ENCODE measurements at places on chromosomes 13 and 19.

DNA sequence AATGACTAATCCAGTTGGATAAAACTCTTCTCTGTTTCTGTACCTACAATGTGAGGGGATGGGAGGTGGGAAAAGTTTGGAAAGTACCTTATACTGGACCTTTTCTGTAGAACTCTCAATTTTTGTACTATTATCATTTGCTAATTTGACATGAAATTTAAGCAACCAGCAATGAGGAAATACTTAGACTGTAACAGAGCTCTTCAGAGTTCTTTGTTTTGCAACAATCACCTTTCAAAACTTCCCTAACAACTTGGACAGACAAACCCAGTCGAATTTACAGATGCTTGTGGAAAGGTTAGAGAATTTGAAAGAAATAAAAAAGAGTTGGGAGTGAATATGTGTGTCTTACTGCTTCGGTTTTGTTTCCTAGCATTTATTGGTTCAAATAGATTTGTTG lies 16.8 kb downstream of the KBTBD7 start:
- peak; percentile 33 for DNase-seq

DNA sequence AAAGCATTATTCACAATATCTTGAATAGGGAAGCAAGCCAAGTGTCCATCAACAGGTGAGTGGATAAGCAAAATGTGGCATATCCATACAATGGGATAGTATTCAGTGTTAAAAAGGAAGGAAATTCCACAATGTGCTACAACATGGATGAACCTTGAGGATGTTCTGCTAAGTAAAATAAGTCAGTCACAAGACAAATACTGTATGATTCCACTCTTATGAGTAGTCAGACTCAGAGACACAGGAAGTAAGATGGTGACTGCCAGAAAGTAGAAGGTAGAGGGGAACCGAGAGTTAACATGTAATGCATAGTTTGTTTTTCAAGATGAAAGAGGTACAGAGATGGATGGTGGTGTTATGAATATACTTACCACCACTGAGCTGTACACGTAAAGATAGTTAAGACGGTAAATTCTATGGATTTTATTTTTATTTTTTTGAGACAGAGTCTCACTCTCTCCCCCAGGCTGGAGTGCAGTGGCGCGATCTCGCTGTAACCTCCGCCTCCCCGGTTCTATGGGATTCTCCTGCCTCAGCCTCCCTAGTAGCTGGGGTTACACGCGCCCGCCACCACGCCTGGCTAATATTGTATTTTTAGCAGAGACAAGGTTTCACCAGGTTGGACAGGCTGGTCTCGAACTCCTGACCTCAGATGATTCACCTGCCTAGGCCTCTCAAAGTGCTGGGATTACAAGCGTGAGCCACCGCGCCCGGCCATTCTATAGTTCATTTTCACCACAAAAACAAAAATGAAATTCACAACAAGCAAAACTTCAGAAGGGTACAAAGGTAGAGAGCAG lies 1.0 kb upstream of the CHAMP1 start:
- peak; percentile 20 for DNase-seq

DNA sequence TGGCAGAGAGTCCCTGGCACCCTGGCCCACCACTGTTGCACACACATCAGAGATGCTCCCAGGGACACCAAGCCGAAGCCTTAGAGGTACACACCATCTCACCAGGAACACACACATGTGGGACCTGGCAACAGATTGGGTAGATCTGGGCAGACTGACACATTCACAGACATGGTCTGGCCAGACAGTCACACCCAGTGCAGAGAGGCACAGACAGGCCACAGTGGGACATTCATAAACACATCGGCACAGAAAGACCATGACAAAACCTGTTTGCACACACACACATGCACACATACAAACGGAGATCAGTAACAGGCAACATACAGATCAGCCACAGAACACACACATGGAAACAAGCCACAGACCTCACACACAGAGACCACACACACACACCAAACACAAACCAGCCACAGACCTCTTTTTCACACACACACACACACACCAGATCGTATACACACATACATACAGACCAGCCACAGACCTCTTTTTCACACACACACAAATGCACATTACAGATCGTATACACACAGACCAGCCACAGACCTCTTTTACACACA lies 6.3 kb upstream of the JUNB start:
- no peak for DNase-seq

DNA sequence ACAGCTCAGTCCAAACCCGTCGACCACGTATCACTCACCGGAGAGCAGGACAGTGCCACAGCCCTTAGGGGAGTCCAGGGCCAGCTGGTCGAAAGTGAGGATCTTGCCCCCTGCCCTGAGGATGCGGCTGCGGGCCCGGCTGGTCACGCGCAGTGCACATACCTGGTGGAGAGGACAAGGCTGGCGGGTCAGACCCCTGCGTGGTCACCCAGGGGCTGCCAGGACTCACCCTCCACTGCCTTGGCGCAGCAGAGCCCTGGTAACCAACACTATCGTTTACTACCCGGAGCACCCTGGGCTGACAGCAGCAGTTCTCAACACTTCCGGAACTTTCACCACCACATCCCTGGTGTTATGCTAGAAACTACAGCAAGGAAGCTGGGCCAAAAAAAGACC lies 1.2 kb upstream of the FAM83E start:
- no peak for DNase-seq

DNA sequence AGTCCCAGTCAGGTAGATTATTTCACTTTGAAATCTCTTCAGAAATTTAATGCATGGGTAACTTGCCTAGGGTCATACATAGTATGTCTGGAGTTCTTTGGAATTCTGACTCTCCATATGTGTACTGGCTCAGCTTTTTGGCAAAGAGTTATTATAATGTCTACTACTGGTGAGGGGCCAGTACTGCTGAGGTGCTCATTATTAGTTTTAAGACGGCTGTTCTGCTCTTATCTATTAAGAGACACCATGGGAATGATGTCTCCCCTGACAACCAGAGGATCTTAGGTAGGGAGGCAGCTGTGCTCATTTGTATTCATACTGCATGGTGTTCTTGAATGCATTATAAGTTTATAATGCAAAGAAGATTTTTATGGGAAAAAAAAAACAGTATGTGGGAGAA lies 184.1 kb downstream of the RGCC start:
- no peak for DNase-seq

DNA sequence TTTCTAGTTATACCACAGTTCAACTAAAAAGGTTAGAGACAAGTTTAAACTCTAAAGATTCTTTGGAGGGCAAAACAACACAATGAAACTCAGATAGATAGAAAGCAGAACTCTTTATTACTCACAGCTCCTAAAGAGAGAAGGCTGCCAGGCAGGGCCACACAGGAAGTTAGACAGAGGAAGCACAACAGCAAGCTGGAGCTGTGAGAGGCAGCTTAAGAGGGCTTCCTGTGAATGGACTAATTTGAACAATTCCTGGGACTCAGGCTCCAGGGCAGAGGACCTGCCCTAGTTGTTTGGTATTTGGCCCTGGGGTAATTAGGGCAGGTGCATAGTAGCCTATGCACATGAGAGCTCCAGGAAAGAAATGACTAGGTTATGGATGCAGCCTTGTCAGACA lies 803.6 kb downstream of the DIAPH3 start:
- peak; percentile 56 for DNase-seq

DNA sequence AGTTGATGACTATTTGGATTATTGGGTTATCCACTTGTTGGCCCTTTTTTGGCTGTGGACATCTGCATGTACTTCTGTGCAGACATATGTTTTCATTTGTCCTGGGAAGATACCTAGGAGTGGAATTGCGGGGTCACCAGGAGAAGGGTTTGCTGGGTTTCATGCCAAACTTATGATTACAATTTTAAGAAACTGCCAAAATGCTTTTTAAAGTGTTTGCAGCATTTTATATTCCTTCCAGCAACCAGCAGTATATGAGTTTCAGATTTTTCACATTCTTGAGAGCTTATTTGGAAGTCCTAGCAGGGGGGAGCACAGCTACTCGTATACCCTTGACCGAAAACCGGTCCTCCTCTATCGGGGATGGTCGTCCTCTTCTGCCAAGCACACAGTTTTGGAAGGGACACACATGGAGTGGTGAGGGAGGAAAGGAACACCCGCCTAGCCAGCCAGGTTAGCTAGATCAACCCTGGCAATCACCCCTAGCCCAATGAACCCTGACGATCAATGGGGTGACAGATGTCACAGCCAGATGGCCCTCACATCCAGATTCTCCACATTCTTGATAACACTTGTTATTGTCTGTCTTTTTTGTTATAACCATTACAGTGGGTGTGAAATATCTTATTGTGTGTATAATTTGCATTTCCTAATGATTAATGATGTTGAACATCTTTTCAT lies 26.7 kb upstream of the RNF113B start:
- DNase-seq, result no peak

DNA sequence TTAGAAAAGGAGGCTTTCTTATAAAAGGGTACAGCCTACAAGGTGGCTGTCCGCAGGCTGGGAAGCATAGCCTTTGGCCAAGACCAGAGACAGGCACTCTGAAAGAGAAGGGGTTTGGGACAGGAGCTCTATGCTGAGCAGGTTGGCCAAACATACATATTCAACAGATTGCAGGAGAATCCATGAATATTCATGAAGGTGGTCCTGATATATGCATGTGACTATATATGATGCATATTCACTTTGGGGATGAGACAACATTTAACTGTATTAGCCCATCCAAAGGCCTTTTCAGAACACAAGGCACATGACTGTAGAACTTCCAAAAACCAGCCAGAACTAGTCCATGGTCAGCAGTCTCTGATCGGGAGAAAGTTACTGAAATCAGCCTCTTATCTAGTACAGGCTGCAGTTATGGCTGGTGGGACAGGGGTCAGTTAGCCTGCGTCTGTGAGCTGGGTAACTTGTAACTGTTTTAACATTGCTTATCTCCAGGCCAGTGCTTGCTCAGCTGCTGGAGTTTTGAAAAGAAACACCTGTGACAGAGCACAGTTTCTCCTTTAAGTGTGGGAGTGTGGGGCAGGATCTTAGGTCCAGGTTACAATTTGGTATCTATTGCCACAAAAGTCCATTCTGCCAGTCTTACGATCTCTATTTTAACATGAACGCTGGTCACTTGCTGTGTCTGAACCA lies 924.2 kb downstream of the UQCRFS1 start:
- no peak for DNase-seq

DNA sequence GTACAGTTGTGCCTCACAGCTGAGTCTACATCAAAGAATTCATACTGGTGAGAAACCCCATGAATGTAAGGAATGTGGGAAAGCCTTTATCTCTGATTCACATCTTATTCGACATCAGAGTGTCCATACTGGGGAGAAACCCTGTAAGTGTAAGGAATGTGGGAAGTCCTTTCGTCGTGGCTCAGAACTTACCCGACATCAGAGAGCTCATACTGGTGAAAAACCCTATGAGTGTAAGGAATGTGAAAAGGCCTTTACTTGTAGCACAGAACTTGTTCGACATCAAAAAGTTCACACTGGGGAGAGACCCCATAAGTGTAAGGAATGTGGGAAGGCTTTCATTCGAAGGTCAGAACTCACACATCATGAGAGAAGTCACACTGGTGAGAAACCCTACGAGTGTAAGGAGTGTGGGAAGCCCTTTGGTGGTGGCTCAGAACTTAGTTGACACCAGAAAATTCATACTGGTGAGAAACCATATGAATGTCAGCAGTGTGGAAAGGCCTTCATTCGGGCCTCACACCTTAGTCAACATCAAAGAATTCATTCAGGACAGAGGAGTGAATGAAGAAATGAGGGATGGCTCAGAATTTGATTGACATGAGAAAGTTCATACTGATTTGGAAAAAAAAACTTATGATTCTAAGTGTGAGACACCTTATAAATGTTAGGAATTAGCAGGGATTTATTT lies 80.9 kb upstream of the ZNF420 start:
- DNase-seq, result no peak

DNA sequence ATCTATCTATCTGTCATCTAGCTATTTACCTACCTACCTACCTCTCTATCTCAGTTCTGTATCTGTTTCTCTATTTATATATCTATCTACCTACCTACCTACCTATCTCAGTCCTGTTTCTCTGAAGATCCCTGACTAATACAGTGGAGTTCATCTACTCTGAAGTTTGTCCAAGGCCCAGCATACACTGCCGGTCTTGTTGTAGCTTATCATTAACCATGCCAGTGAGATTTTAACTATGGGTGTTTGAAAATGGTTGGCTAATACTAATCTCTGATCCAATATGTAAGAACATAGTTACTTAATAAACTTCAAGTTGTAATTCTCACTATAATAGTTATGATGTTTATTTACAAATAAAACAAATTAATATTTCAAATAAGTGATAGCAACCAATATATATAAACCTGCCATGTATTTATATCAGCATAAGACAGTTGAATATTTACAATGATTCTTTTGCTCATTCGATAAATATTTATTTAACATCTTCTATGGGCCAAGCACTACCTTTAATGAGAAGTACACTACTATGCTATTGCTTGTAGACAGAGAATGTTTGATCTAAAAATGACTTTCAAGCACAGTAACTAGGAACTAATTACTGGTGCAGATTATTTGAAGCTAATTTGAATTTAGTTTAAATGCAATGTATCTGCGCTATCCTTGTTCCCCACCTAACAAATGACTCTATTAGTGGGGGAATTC lies 242.1 kb downstream of the KLF5 start:
- no peak for DNase-seq

DNA sequence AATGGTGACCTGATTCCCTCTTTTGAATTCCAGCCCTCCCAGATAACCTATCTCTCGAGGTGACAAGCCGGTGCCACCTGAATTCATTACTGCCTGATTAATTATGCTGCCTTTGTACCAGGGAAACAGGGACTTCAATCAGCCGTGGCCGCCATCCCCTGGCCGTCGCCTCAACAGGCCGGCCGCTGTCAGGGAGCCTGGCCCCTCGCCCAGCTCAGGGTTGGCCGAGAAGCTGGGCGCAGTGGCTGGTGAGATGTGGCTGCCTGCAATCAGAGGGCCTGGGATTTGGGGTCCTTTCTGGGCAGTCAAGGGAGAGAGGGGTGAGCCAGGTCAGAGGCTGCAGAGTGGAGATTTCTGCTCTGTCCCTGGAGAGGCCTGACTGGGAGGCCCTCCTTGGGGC lies 91.2 kb downstream of the KCTD15 start:
- DNase-seq, result no peak

- DNase-seq, result no peak
Measured at GRCh38 chr13:102838982-102839381, 6.8 kb upstream of the ERCC5 start.

- peak; percentile 72 for DNase-seq
Measured at GRCh38 chr19:2337329-2337707, 8.8 kb downstream of the SPPL2B start.

DNA sequence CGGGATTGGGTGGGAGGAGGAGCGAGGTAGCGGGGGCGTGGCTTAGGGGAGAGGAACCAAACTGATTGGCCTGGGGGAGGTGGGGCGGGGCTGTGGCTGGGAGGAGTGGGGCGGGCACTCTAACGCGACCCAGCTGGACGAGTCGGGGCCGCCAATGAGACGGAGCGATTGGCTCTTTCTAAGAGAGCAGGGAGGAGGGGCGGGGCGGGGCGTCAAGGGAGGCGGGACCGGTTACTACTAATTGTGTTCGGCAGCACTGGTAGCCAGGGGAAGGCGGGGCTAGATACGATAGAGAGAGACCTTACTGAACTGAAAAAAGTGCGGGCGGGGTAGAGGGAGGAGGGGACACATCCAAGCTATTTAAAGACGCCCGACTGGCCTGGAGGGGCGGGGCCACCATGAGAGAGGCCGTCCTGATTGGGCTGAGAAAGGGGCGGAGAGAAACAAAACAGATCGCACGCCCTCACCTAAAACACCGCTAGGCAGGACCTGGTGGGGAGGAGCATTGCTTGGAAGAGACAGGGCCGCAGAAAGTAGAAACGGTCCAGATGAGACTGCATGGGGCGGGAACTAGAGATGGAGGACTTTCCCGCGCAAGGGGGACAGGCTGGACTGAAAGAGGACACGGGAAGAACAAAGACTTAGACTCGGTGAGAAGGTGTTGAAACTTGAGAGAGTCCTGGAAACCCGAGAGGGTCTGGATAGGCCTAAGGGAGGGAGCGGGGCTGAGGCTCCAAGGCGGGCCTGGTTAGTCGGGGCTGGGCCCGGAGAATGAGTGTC lies at the start of gene KCNC3:
TSS of gene KCNC3 (minus strand) at position 232 of the 780 bp plus-strand sequence. CDS start 295 bp downstream, outside the sequence.
- DNase-seq, result peak; percentile 94

Measured in hematopoietic multipotent progenitor cell treated with erythropoietin and hydrocortisone succinate and interleukin-3 and kit ligand, for 4 days (in vitro differentiated cells).